Activated naive CD4-positive, alpha-beta T cell treated with Interleukin-2 at 50 U/mL for 16 hours (primary cell): ENCODE measurements at places on chromosomes 13 and 19.

DNA sequence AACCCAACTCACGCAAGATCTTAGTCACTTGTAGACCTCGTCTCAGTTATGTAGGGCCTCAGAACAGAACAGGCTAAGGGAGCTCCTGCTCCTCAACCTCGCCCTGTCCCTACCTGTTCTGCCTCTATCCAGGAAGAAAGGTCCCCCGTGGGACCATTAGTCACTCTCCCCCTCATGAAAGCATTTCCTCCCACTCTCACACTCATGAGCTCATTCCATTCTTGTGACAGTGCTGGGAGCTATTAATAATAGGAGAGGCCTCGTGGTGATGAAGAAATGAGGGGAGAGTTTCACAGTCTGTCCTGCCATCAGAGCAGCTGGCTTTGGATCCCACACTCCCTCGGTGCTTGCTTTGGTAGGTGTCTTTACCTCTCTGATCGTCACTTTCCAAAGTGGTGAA lies 10.2 kb downstream of the PPP2R1A start:
- no peak for DNase-seq

DNA sequence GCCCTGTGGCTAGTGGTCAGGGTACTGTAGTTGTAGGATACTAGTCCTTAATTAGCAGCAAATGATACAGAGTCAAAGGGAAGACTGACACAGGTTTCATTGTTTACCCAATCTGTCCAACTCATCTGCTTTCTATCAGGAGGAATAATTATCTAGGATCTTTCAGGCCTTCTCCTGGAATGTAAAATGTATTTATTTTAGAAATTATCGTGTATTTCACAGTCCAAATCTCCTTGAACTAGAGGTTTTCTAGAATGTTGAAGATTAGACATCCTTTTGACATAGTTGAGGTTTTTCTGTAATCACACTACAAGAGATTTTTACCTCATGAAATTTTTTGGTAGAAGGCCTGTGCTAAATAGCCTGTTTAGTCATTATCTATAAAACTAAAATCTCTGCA lies 1694.8 kb upstream of the PCDH20 start:
- no peak for DNase-seq

DNA sequence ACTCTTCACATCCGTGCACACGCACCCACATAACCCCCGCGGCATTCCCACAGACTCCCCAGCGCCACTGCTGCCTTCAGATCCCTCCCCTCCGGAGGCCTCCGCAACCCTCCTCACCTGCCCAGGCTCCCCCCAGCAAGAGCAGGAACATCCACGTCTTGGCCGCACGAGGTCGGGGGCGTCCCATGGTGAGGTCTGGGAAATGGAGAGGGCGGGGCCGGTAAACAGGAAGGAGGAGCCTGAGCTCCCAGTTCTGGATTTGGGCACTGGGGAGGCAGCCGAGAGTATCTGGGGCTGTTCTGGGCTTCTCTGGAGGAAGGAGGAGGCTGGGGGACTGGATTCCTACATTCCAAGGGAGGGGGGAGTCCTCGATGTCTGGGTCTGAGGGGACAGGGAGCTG lies 423 bp downstream of the KLK8 start:
- DNase-seq: no peak

- no peak for DNase-seq
Measured at GRCh38 chr13:94613051-94613450, 11.4 kb downstream of the GPR180 start.

GRCh38 chr19:40466219-40466984 lies 399 bp upstream of the SPTBN4 start:
- peak; percentile 84 for DNase-seq

DNA sequence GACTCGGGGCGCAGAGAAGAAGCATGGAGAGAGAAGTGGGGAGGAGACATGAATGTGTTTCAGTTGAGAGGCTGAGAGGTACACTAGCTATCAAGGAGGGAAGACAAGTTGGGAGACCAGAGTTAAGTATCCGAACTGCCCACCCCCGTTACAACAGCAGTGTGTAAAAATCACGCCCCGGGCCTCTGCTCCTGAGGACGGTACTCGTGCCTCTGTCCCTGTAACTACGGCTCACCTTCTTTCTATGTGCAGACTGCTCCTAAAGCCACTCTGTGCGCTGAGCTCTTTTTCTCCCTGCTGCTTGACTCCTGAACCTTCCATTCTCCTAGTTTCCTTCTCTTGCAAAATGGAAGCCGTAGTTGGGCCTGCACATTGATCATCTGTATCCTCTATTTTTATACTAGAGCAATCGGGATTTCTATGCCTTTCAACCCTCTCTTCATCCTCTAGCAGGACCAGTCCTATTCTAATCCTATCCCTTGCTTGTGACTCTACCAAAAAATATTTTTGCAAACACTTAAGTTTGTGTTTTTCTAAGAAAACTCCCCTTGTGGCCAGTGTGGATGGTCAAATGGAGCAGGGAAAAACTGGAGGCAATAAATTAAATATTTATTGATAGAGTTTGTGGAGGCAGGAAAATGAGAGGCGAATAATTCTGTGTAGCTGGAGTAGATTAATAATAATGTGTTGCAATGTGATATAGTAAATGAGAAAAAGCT lies 569 bp downstream of the POLR1D start:
- no peak for DNase-seq

DNA sequence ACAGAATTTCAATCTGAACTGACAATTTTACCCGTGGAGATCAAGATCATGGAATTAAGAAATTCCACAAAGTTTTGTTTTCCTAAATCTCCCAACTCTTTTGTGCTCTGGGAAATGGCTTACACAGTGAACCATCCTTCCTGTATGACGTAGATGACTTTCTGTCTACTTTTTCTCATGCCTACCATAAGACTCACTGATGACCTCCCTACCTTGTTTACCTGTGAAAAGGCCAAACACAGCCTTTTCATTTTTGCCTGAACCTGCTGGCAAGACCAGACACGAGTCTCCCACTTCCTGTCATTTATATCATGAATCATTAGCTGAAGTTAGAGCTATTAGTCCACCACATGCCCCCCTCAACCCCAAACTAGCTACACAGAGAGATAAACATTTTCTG lies 4.6 kb upstream of the KBTBD6 start:
- DNase-seq: no peak
